ENCODE measurements at places on chromosomes 5 and 9.
A peak's percentile ranks its signal among the peaks of the same experiment; 100 is the strongest.

GRCh38 chr9:5854063-5854790, 21.3 kb upstream of the ERMP1 start:
- DNase-seq = no peak

DNA sequence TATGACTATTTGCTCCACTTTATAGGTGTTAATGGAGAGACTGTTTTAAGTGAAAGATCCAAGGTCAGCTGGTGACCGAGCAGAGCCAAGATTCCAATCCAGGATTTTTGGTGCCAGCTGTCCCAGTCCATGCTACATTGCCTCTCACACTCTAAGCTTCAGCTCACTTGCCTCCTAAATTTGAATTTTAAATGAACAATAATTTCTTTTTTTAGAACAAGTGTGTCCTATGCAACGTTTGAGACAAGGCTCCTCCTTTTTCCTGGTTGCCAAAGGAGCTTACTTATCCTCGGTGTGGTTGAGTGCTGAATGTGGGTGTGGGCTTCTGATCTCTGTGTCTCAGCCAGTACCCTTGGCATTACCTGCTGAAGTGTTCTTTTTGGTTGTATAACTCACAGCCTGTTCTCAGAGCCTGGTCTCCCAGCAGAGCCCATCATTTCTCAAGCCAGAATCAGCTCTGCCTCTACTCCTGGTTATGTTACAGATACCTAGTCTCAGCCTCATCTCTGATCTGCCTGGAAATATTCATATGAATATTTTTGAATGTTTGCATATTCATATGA, 4.0 kb upstream of the PRRC1 start:
- DNase-seq = no peak

DNA sequence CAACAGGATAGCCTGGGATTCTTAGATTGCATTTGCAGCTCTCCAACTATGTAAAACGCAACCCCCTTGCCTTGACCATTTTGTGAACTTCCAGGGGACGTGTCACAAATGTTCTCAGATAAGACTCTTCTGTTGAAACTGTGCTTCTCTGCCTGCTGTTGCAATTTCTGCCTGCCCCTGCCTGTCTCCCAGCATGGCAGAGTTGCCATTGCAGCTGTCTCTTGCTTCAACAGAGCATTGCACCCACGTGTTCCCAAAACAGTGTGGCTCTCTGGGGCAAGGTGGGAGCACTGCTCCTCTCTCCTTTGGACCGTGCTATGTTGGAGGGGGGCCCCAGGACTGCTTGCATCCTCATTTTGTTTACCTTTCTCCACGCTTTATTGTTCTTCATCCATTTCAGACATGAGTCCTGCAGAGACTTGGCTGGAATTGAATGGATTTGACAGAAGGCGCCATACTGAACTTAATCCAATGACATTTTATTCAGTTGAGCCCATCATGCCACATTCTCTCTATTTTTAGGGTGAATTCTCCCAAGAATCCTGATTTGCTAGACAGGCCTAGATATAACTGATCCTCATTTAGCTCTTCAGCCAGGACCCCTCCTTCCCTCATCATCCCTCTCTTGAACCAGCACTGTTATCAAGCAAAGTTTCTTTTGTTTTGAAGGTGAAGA, 90.7 kb downstream of the MAT2B start:
- DNase-seq = no peak

- DNase-seq = peak; percentile 21
Measured at GRCh38 chr5:16152601-16153568, 26.7 kb downstream of the MARCHF11 start.

DNA sequence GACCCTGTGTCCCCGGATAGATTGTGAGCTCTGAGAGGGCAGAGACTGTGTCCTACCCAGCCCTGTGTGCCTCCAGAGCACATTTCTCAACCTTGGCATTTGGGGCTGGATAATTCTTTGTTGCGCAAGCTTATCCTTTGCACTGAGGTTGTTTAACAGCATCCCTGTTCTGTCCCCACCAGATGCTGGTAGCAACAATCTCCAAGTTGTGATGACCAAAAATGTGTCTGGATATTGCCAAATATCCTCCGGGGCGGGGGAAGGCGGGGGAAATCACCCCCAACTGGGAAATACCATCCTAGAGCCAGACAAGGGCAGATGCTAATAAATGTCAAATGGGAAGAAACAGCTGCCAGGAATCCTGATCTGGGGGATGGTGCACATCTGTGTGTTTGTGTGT, 24.0 kb upstream of the TNIP1 start:
- DNase-seq = no peak

DNA sequence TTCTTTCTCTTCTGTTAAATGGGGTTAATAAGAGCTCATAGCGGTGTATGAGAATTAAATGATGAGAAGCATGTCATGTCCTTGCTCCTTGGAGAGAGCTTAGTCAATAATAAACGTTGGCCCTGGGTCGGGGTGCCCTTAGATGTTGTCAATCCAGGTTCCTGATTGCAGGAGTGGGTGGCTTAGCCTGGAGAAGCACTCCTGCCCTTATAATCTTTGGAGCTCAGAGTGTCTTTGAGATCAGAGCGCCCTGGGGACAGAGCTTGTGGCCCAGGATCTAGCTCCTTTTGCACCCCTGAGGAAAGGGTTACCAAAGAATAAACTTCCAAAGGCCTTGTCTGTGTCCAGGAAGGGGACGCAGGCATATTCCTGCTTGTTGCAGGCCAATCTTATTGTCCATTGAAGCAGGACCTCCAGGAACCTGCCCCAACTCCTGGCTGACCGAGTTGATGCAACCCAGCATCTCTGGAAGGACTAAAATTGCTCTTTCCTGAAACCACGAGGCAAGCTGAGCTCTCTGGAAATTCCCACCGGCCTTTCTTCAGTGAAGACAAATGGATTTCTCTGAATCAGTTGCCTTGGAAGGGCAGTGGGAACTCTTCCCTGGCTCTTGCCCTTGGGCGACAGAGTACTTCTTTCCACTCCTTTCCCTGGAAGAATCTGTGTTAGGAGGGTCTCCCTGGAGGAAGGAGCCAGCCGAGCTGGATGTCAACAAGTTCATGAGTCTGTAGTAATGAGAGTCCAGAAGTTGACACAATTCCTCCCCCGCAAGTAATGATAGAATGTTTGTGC, 6.4 kb upstream of the AMBP start:
- DNase-seq = no peak

- no peak for DNase-seq
Measured at GRCh38 chr5:177523711-177524538, 7.2 kb upstream of the DDX41 start.

GRCh38 chr5:98130261-98131035, 643.0 kb upstream of the RGMB start:
- DNase-seq = no peak

- no peak for DNase-seq
Measured at GRCh38 chr9:5492965-5493678, 17.2 kb upstream of the PDCD1LG2 start.

GRCh38 chr5:73424556-73424977, 24.0 kb downstream of the FOXD1 start:
- DNase-seq = peak; percentile 58

GRCh38 chr5:135851186-135851914, 16.9 kb downstream of the SLC25A48 start:
- DNase-seq = no peak

DNA sequence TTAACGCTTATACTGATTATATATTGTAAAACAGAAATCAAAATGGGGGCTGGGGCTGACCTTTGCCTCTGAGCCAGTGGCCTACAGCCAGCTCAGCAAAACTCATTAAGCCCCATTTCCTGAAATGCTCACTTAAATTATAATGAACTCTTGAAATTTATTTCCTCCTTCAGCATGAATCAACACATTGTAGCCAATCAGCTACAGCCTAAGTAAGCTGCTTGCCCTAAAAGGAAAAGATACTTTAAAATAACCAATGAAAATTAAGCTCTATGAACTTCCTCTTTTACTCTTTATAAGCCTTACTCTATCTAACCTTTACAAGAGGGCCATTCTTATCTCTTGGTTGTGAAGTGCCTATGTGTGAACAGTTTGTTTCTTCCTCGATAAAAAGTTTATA, 33.5 kb upstream of the SUB1 start:
- DNase-seq = no peak

DNA sequence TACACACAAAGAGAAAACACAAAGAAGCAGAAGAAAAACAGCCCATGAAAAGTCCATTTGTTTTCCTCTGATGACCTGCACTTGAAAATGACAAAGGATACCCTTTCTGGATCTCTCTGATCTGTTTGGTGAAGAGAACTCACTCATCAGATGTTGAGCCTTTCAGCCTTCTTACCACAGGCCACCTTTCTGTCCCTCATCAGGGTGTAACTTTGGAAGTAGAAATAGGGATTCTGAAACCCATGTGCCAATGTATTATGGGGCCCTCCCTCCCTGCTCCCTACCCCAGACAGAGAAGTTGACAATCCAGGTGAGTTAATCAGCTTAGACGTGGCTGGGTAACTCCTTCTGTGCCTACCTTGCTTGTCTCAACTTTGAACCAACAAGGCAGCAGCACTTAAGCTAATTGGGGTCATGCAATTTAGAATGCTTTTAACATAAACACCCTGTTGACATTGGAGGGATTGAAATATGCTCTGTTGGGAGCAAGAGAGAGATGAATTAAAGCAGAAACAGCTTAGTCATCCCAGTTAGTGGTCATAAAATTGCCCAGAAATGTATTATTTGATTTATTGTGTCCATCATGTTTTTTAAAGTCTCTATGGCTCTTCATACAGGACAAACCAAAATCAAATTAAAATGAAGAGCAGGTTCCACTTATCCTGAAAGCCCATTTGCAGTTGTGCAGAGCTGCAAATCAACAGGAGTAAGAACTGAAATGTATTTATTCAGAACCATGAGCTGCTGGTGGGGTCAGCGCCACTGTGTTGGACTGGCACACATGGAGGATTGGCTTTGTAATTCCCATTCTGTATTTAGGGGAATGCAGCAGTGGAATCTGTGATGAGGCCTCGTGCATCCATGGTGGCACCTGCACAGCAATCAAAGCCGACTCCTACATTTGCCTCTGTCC, 132.0 kb downstream of the LIFR start:
- DNase-seq = no peak

DNA sequence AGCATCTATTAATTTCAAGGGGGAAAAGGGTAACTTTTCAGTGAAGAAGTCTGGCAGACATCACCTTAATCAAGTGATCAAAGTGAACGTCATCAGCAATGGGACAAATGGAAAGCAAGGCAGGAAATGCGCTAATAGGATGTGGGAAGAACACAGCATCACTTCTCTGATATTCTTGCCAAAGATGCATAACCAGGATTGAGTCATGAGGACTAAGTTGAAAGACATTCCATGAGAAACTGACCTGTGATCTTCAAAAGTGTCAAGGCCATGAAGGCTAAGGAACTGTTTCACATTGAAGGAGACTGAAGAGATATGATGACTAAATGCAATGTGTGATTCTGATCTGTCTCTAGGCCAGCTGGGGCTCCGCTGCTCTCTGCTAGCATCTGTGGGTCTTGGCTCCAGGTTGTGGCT, 92.9 kb downstream of the NDFIP1 start:
- DNase-seq = no peak

GRCh38 chr5:133825631-133826289, 142.7 kb downstream of the C5orf15 start:
- no peak for DNase-seq

GRCh38 chr5:52657247-52657645, 130.5 kb upstream of the ITGA1 start:
- peak; percentile 58 for DNase-seq

GRCh38 chr5:108148715-108149139, 233.2 kb downstream of the FBXL17 start:
- peak; percentile 26 for DNase-seq

GRCh38 chr5:32420506-32420905, 24.0 kb downstream of the ZFR start:
- no peak for DNase-seq

GRCh38 chr5:107633171-107633901, 37.4 kb downstream of the EFNA5 start:
- DNase-seq = no peak

- DNase-seq = peak; percentile 67
Measured at GRCh38 chr9:109401169-109401989, 80.5 kb upstream of the EPB41L4B start.

GRCh38 chr9:34493972-34494535, 28.7 kb downstream of the ENHO start:
- DNase-seq = peak; percentile 34

DNA sequence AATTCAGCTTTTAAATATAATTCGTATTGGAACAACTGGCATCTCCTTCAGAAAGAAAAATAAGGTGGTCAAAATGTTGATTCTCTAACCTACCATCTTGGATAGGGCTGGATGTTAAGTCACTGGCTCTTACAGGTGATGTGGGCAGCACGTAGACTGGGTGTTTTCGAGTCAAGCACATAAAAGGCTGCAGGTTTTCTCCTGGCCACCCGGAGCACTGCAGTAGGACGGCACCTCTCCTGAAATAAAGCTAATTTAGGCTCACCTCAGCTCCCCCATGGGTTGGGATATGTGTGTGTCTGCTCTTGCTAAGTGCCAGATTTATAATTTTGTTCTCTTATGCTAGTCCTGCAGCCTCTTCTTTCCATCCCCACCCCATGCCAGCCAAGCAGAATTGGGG, 80.3 kb downstream of the IQGAP2 start:
- DNase-seq = peak; percentile 31

- no peak for DNase-seq
Measured at GRCh38 chr5:142600611-142601358, 85.1 kb downstream of the FGF1 start.

DNA sequence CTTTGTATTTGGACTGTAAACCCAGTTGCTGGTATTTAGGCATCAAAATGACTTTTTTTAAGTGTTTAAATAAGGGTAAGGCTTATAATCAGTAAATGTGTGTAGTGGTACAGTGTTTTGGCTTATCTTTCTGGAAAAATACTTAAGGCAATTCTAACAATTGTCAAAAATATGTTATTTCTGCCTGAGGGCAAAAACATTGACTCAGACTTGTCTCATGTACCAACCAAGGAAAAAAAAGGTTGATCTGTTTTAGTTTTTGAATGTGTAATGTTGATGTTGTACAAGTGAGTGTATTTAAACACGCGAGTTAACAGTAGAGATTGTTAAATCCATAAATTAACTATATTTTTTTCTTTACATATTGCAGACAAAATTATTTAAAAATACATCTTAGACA, 277.8 kb upstream of the TYRP1 start:
- no peak for DNase-seq

GRCh38 chr5:53302529-53302928, 177.9 kb upstream of the FST start:
- no peak for DNase-seq

DNA sequence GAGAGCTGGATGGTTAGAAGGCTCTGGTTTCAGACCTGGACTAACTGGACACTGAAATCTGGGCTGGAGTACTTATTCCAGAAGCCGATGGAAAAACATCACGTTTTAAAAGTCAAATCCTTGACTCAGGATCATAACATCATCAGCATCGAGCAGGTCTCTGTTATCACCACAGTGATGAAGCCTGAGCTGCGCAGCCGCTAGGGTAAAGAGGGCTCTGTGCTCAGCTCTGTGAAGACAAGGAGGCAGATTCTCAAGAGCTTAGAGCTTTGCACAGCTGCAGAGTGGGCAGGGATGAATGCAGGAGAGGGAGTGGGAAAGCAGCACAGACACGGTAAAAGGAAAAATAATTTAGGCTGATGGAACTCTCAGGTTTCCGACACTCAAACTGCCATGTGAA, 208.8 kb upstream of the TAS2R1 start:
- DNase-seq = no peak
